ENCODE measurements at places on chromosomes 16 and 17.
A peak's percentile ranks its signal among the peaks of the same experiment; 100 is the strongest.

DNA sequence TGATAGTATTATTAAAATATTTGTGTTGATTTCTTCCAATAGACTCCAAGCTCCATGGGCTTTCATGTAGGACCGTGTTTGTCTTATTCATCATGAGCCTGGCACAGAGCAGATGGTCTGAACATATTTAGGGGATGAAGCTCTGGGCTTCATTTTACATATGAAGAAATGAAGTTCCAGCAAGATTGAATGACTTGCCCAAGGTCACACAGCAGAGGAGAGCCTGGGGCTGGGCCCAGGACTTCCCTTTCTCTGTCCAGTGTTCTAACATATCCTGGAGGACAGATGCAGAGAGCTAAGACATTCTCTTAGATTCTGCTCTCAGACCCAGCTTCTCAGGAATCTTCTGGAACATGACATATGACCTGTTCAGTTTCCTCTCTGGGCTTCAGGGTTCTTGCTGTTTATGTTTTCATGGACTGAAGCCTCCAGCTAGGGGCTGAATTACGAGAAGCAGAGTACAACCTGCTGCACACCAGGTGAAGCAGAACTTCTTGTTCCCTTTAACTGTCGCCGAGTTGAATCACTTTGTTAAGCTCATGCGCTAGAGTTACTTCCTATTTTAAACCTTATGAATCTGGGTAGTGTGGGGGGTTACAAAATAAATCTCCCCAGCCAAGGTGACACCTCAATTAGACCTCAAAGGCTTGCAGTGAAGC, 53.6 kb downstream of the GPRC5B start:
- no peak for DNase-seq

GRCh38 chr17:82582213-82582612, 62.7 kb downstream of the FOXK2 start:
- no peak for DNase-seq

DNA sequence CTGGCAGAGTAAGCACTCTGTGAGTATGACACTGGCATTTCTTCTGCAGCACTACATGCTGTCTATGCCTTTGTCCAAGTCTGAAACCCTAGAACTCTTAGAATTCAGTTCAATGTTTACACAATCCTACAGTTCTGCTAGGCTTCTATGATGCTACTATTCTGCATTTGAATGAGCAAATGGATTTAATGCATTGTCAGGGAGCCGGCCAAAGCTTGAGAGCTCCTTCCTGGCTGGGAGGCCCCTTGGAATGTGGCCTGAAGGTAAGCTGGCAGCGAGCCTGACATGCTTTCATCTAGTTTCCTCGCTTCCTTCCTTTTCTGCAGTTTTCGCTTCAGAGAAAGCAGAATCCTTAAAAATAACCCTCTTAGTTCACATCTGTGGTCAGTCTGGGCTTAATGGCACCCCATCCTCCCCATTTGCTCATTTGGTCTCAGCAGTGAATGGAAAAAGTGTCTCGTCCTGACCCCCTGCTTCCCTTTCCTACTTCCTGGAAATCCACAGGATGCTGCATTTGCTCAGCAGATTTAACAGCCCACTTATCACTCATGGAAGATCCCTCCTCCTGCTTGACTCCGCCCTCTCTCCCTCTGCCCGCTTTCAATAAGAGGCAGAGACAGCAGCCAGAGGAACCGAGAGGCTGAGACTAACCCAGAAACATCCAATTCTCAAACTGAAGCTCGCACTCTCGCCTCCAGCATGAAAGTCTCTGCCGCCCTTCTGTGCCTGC, at the start of gene CCL2:
TSS of gene CCL2 (plus strand) at position 635 of the 730 bp plus-strand sequence. CDS start at position 700, 65 bp downstream.
- peak; percentile 18 for DNase-seq

- no peak for DNase-seq
Measured at GRCh38 chr17:66992911-66993442, 28.5 kb downstream of the CACNG4 start.

DNA sequence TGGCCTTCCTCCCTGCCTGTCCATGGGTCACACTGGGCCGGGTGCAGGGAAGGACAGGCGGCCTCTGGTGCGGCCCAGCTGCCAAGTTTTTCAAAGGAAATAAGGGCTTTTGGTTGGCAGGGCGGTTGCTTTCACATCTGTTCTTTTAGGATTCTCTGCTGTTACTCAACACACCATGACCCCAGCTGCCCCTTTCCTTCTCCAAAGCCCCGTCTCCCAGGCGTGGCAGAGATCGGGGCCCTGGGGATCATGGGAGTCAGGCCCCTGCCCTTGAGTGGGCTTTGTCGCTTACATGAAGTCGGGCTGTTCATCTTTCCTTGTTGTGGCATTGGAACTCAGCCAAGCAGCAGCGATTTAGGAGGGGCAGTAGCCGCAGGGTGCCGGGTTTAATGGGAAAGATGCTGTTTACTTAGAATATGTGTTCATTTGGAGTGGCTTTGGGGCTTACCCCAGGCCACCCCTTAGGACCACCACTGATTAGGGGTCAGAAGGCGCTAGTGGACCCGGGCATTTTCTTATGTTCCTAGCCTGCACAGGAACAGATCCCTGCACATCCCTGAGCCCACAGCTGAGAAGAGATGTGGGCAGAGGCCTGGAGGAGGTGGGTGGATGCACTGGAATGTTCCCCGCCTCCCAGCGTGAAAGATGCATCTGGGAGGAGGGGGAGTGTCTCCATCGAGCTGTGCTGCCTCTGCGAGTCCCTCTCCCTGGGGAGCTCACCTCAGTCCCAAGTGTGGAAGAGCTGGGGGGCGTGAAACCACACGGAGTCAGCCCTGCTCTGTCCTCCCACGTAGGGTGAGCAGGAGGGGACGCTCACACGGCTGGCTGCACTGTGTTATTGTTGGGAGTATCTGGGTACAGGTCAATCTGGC, 6.8 kb upstream of the ADCY7 start:
- DNase-seq: no peak

- DNase-seq: no peak
Measured at GRCh38 chr16:50303041-50303604, 36.8 kb downstream of the ADCY7 start.

DNA sequence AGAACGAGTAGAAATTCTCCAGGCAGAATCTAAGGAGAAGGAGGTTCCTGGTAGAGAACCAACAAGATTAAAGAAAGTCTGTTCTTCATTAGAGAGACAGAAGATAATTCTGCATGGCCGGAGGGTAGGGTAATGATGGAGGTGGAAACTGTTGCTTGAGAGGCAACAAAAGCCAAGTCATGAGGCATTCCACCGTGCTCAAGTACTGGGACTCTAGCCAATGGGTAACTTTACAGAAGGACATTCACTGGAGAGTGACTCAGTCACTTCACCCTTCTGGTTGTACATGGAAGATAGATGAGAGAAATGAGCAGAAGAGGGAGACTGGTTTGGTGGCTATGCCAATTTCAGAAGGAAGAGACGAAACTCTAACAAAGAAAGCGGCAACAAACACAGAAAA, 53.6 kb upstream of the ANKFN1 start:
- peak; percentile 8 for DNase-seq

DNA sequence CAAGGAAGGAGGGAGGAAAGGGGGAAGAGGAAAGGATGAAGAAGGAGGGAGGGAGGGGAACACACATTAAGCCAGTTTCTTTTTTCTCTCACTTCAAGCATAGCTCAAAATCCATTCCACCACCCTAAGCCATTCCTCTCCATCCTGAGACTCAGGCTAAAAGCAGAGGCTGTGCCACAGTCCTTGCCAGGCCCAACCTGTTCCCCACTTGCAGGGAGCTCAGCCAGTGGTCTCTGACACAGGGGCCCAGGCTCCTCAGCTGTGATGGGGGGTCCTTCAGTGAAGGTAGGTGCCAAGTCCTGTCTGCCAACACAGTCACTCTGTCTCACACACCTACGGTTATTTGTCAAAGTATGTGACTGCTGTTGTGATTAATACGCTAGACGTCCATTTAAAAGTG, 44.6 kb downstream of the SDK2 start:
- DNase-seq: no peak

GRCh38 chr17:74211141-74211911, 2.0 kb upstream of the TTYH2 start:
- peak; percentile 54 for DNase-seq

DNA sequence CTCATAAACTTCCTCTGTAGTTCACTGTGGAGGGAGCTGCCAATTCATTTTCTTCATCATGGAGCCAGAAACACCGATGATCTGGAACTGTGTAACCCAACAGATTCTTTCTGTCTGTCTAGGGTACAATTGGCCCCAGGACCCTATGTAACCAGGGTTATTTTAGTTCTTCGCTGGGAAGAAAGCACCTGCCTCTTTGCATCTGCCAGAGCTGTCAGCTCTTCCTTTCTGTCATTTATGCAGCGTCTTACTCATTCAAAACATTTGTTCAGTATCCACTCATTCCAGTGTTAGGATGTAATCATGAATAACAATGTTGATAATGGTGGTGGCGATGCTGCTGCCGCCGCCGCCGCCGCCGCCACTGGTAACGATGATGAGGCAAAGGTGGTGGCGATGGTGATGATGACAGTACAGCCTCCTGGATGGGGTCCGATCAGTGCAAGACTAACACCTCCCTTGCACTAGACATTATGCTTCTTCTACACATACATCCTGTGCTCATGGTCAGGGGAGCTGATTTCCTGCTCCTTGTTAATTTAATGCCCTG, 46.1 kb downstream of the IRX5 start:
- no peak for DNase-seq

GRCh38 chr16:66874079-66874775, 6.1 kb upstream of the PDP2 start:
- DNase-seq: peak; percentile 72

- no peak for DNase-seq
Measured at GRCh38 chr17:16888413-16889087, 83.4 kb downstream of the TNFRSF13B start.

- peak; percentile 100 for DNase-seq
Measured at GRCh38 chr17:40485851-40486521, 15.4 kb downstream of the TNS4 start.
